ENCODE measurements at places on chromosomes 1 and 21.
A peak's percentile ranks its signal among the peaks of the same experiment; 100 is the strongest.

GRCh38 chr1:234089396-234089795 lies 184.9 kb downstream of the SLC35F3 start:
- no peak for DNase-seq

DNA sequence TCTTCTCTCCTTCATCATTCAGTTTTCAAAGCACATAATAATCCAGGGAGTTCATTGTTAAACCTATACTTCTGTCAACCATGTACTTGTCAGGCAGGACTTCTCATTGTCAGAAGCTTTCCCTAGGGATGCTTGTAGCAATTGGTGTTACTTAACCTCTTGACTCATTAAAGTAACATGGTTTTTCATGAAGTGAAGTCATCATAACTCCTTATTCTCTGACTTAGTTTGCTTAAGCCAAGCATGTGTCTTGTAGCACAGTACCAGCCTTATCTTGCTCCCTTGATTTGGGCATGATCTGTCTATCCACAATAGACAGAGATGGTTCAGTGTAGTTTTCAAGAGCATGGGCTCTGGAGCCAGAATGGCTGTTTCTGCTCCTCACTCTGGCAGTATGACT lies 45.3 kb downstream of the LRIG2 start:
- no peak for DNase-seq

- peak; percentile 21 for DNase-seq
Observed at GRCh38 chr21:25708467-25709065, 26.1 kb downstream of the ATP5PF start.

GRCh38 chr1:110418729-110419128 lies 11.2 kb upstream of the LAMTOR5 start:
- DNase-seq: no peak

DNA sequence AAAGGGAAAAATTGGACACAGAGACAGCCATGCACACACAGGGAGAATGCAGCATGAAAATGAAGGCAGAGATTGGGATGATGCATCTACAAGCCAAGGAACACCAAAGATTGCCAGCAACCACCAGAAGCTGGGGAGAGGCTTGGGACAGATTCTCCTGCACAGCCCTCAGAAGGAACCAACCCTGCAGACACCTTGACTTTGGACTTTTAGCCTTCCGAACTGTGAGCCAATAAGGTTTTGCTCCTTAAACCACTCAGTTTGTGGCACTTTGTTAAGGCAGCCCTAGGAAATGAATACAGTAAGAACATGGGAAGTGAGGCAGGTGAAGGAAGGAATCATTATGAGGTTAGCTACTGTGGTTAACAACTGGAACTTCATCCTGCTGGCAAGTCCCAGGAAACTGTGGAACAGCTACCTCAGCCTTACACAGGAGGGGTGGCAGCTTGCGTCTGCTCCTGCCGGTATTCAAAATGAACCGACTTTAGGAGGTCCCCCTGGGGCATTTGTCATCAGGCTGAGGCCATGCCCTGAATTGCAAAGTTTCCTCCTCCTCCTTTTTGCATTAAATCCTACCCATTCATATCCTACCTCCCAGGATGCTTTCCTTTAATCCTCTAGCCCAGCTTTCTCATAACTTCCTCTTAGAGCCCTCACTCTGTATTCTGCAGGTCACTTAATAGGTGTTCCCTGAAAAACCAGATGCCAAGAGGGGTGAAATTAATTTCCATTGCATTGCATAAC lies 15.4 kb downstream of the CD247 start:
- DNase-seq: no peak

DNA sequence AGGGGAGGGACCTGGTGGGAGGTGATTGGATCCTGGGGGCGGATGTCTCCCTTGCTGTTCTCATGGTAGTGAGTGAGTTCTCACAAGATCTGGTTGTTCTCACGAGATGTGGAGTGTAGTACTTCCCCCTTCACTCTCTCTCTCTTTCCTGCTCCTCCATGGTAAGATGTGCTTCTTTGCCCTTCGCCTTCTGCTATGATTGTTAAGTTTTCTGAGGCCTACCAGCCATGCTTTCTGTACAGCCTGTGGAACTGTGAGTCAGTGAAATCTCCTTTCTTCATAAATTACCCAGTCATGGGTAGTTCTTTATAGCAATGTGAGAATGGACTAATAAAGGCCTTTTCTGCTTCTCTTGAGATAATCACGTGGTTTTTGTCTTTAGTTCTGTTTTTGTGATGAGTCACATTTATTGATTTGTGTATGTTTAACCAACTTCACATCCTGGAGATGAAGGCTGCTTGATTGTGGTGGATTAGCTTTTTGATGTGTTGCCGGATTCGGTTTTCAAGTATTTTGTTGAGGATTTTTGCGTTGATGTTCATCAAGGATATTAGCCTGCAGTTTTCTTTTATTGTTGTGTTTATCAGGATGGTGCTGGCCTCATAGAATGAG lies 45.5 kb downstream of the RABGAP1L start:
- DNase-seq: no peak

GRCh38 chr1:198079432-198079951 lies 77.3 kb upstream of the NEK7 start:
- DNase-seq: no peak

GRCh38 chr1:112626887-112627286 lies 7.3 kb downstream of the CAPZA1 start:
- DNase-seq: no peak

GRCh38 chr1:234620272-234621126 lies 10.5 kb upstream of the IRF2BP2 start:
- no peak for DNase-seq

- no peak for DNase-seq
Observed at GRCh38 chr21:36910581-36911307, 55.7 kb downstream of the HLCS start.

DNA sequence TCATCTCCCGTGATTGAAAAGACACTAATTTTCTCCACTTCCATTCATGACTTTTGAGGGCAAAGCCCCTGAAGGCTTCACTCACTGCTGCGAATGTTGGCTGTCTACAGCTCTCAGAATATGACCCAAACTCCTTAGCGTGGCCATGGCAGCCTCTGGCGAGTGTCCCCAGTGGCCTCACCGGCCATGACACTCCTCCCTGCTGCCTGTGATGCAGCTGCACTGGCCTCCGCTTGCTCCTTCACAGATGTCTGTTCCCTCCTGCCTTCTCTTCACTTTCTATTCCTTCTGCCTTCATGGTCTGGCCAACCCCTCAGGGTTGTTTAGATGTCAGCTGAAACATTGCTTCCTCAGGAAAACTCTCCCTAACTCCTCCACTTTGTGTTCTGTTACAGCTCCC lies 30.8 kb upstream of the PTPRF start:
- no peak for DNase-seq

- no peak for DNase-seq
Observed at GRCh38 chr1:69195136-69195535, 372.6 kb upstream of the LRRC7 start.

GRCh38 chr1:116408193-116408592 lies 35.1 kb downstream of the ATP1A1 start:
- no peak for DNase-seq

GRCh38 chr1:31637915-31638673 lies 6.6 kb downstream of the PEF1 start:
- DNase-seq: peak; percentile 49

DNA sequence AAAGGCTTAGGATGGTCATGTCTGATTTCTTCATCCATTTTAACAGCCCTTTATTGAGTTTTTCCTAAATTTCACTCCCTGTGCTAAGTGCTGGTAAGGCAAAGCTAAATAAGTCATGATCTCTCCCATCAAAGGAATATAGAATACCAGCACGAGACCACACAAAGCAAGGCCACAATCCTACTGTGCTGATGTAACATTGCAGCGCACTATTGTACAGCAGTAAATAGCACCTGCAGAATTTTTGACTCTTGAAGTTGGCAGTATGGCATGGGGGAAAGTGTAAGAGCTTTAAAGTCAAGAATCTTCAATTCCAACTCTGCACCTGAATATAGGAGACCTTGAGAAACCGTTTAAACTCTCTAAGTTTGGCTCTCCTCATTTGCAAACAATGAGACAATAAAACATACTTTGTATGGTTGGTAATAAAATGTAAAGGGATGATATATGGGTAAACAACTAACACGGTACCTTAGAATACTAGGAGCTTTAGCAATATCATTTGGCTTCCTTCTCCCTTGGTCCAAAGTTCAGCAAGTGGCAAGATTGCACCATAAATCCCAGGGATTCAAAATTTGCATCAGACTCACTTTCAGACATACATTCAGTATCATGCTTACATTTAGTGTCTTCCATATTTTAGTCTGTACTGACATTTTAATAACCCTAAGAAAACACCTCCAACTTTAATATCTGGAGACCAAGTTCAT lies 132.9 kb upstream of the PRDX6 start:
- no peak for DNase-seq

DNA sequence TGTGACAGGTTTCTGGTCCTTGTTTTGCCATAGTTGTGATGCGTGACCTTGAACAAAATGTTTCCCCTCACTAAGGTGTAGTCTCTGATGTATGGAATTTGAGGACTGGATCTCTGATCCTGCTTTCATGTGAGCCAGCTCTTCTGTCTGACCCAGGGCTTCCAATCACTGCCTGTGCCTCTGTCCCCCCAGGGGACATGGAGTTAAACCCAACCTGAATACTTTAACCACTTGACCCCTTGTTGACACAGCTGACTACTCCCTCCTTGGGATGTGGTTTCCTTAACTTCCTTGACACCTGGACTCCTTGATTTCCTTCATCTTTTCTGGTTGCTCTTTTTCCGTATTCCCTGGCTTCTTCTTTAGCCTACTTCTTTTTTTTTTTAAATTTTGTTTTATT lies 36.0 kb upstream of the SSBP3 start:
- DNase-seq: no peak

DNA sequence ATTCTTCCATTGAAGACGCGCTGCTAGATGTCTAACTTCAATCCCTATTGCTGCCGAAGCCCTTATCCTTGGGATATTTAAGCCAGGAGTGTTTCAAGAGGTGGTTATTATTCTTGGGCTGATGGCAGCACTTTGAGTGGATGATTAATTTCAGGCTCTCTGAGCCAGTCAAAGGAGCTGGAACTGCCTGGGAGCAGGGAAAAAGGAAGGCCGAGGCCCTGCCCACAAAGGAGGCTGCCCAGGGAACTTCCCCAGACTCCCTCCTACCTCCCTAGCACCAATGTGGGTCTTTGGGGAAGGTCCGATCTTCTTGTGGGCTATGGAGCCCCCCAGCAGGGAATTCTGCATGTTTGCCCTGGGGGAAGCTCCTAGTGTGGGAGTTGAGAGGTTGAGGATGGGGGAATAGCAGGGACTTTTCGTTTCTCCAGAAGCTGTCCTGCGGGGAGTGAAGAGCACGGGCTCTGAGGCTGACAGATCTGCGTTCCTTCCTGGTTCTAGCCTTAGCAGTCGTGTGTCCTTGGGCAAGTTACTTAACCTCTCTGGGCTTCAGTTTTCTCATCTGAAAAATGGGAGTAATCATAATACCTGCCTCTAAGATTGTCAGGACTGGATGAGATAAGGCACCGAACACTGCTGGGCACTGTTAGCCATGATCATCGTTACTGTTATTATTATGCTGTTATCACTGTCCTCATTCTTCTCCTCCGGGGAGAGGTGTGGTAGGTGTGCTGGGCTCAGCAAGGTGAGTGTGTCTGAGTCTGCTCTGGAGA lies 6.3 kb downstream of the KCNQ4 start:
- DNase-seq: no peak

DNA sequence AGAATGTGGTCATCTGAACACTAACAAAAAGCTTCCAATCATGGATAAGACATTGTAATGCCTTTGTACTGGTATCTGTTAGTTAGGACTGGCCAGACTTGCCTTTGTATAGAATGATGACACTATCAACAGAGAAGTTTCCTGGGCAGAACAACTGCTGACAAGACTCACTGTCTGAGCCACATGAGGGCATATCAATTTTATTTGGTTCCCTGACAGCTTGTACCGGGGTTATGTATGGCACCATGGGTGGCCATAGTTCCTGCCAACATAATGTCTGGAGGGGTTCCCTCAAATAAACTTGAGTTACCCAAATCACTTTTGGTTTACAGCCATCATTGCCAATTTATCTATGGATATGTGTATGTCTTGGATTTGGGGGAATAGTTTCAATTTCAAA lies 13.6 kb upstream of the H3-3A start:
- no peak for DNase-seq

DNA sequence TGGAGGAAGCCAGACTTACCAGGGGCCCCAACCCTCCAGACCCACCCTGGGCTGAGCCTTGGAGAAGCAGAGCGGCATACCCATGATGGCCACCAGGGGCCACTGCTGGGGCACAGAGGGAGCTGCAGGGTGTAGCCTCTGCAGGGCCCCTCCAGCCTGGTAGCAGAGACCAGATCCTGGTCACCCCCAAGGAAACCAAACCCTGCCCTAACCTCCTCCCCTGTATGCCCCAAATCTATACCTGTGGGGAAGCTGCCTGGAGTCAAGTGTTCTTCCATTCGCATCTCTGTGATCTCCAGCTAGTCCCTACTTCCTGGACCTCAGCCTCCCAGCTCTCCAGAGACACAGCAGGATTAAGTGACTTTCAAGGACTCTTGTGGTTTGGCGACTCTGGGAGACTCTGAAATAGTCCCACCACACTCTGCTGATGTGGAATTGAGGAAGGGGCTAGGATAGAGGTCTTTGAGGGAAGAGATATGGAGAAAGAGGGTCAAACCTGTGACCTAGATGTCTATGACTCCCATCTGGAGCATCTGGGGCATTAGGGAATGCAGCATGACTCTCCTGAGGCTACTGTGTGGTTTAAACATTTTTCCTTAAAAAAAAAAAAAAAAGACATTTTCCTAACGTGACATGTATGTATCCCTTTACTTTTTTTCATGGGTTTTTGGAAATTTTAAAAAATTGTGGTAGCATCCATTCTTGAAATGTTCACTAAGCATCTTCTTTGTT lies 119.2 kb upstream of the IPO9 start:
- DNase-seq: peak; percentile 20

- peak; percentile 89 for DNase-seq
Observed at GRCh38 chr21:33801424-33802405, 113.9 kb downstream of the ATP5PO start.

GRCh38 chr1:186888367-186888766 lies 59.6 kb downstream of the PLA2G4A start:
- DNase-seq: no peak
